OCI-LY7 (cell line): ENCODE measurements at places on chromosomes 4 and X.

DNA sequence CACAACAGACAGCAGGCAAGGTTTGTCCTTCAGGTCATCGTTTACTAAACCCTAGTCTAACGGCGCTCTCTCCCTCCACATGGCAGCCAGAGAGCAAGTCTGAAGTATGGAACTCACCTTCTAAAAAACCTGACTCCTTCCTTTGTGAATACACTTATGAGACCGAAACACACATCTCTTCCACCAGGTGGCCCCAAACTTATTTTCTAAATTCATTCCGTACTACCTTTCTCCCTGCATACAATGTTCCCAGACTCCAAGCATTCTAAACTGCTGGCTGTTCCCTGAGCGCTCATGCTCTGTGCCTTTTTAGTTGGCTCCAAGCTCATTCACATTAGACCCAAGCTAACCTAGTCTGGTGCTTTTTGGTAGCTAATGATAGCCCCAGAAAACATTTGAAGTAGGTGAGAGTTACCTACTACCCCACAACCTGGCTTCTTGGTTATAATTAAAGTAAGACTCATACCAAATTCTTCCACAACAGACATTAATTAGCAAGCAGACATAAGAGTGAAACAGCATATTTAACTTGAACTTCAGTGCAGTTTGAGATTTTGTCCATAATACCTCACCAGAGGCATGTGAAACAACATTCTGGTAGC, 67.6 kb upstream of the DCLK2 start:
- DNase-seq = peak; percentile 27

- DNase-seq = no peak
Observed at GRCh38 chrX:110871839-110872238, 76.2 kb upstream of the CHRDL1 start.

- no peak for DNase-seq
Observed at GRCh38 chr4:123682931-123683330, 286.3 kb downstream of the SPRY1 start.

DNA sequence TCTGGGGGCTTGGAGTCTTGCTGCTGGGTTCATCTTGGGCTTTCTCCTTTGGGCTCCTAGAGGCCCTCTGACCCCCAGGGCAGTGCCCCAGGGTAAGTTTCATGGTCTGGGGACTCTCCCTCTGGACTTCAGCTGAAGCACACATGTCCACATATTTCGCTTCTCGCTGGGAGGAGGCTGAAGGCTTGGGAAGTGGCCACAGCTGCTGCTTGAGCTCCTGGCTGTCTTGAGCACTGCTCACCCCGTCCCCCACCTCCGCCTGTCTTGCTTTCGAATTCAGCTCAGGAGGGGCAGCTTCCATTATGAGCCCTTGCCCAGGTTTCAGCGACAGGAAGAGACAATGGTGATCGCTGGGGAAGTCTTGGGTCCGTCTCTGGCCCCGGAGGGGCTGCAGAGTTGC, 3.7 kb downstream of the C4orf54 start:
- no peak for DNase-seq

GRCh38 chr4:8303081-8303480, 33.5 kb downstream of the HTRA3 start:
- no peak for DNase-seq

GRCh38 chr4:106019771-106020170, 124.5 kb downstream of the NPNT start:
- DNase-seq = no peak

GRCh38 chr4:7213807-7214206, 21.5 kb downstream of the SORCS2 start:
- DNase-seq = no peak

- DNase-seq = no peak
Observed at GRCh38 chr4:112894951-112895350, 154.5 kb upstream of the ANK2 start.

DNA sequence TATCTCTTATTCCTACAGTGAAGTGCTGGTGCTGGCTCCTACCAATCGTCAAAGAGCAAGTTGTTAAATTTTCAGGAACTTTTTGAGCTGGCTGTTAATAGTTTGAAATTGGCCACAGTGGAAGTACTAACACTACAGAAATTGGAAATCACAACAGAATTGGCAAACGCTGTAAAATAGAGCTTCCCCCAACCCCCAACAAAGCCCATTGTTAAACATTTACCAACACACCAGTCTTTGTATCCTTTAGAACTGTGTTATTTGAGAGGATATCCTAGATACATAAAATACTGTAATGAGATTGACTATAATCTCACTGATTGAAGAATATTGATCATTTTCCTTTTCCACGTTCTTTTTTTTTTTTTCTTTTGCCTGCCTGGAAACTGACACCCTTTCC, 37.4 kb downstream of the FAM241A start:
- no peak for DNase-seq

GRCh38 chr4:37631551-37631950, 54.6 kb downstream of the RELL1 start:
- DNase-seq = no peak

GRCh38 chr4:165905405-165906027, 32.5 kb downstream of the TLL1 start:
- DNase-seq = no peak

DNA sequence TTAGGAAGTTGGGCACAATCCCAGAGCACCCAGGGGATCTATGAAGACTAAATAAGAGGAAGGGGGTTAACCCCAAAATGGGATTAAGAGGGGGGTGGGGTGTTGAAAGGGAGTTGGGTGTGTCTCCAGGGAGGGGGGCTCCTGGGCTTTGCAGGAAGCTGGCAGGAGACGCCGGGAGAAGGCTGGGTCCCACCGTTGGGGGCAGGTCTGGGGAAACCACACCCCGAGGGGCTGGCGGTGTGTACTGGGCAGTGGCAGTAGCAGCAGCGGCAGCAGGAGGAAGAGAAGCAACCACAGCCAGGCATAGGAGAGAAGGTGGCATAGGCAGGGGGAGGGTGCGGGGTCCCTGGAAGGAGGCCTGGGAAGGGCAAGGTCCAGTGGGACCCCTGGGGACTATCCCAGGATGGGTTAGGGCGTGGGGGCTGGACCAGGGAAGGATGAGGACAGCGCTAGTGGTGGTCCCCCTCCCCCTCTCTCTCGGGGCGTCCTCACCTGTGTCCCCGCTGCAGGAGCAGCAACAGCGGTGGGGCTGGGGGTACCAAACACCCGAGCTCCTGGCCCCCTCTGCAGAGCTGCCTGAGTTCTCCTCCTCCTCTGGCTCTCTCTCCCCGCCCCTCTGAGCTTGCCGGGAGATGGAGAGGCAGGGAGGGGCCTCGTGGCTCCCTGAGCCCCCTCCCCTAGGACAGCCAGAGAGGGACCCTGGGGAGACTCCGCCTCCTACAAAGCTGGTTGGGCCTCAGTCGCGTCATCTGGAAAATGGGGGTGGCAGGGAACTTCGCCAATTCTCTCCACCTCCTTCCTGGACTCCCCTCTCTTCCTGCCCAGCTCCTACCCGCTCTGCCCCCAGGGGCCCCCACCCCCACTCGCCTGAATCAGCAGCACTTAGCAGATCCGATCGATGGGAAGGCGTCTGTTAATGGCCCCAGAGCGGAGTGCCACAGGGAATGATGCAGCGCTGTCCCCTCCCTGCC, at the start of gene KCND1:
Gene KCND1, minus strand, starts transcription at position 596 of the 971 bp plus-strand sequence. CDS start 1,573 bp downstream, outside the sequence.
- DNase-seq = no peak

DNA sequence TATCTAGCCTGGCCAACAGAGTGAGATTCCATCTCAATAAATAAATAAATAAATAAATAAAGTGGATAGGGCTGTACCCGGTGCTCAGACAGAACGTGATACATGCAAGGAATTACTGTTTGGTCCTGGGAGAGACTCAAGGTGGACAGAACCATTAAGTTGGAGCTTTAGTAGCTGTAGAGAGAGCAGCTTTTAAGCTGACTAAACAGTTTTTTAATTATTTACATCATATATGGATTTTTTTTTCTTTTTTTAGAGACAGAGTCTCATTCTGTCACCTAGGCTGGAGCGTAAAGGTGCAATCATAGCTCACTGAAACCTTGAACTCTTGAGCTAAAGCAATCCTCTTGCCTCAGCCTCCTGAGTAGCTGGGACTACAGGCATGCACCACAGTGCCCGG, 92.5 kb upstream of the ATP6AP2 start:
- DNase-seq = no peak
